ENCODE measurements at places on chromosomes 12 and 14. TPM values are rescaled to one million over a fixed set of nuclear protein-coding genes. Genes with fewer than 3 reads are reported as not detected.

PIWIL1 gene
- total RNA-seq = not detected

EPYC gene
- not detected for total RNA-seq

DCN gene
- 961 TPM for total RNA-seq

HVCN1 gene
- 2.0 TPM for total RNA-seq

HSPB8 gene
- total RNA-seq = 10.6 TPM

CELA1 gene
- not detected for total RNA-seq

RERGL gene
- 0.30 TPM for total RNA-seq

ARHGEF25 gene
- 23.8 TPM for total RNA-seq

FLVCR2 gene
- 0.08 TPM for total RNA-seq

OR4K17 gene
- not detected for total RNA-seq

TPH2 gene
- total RNA-seq = not detected

GDF3 gene
- total RNA-seq = not detected

APOLD1 gene
- total RNA-seq = 1.3 TPM

LRRC10 gene
- total RNA-seq = not detected

LTA4H gene
- 76.7 TPM for total RNA-seq

HOXC4 gene
- not detected for total RNA-seq

CIT gene
- total RNA-seq = 6.3 TPM

SLC24A4 gene
- not detected for total RNA-seq

BAG5 gene
- total RNA-seq = 14.3 TPM

SETD3 gene
- total RNA-seq = 17.0 TPM

OASL gene
- 0.23 TPM for total RNA-seq

CCDC184 gene
- total RNA-seq = 0.35 TPM

NEUROD4 gene
- not detected for total RNA-seq

RFX4 gene
- total RNA-seq = not detected

CCND2 gene
- total RNA-seq = 42.7 TPM

CFAP251 gene
- 2.3 TPM for total RNA-seq

AQP2 gene
- total RNA-seq = not detected

STAB2 gene
- total RNA-seq = not detected

NTF3 gene
- 10.8 TPM for total RNA-seq

STYK1 gene
- total RNA-seq = 0.82 TPM

KRT4 gene
- total RNA-seq = not detected

Measured in smooth muscle cell of the coronary artery (primary cell).